ENCODE measurements at places on chromosomes 6 and 20. TPM values are rescaled to one million over a fixed set of nuclear protein-coding genes. Genes with fewer than 3 reads are reported as not detected.

- DNase-seq: no peak
Observed at GRCh38 chr20:35702824-35703695, 3.9 kb downstream of the ROMO1 start.

DNA sequence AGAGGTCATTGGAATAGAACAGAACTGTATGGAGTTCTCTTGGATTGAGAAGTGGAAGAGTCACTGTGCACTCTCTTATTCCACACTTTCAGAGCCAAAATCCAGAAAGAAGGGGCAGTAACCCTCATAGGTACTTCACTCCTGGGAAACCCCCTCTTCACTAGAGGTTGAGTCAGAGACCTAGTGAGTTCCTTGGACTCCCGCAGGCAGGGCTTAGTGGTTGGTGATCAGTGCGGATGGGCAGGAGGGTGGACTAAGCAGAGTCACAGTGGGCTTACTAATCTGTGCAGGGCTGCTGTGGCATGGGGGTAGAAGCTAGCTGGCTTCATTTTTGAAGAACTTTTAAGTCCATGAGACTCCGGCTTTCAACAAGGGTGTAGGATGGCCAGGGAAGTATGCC, 95.0 kb upstream of the MLN start:
- no peak for DNase-seq

- DNase-seq: no peak
Observed at GRCh38 chr20:564192-564591, 20.6 kb upstream of the CSNK2A1 start.

GRCh38 chr20:18783385-18783959, 30.1 kb upstream of the SCP2D1 start:
- no peak for DNase-seq

GRCh38 chr6:19524366-19525186, 312.6 kb upstream of the ID4 start:
- DNase-seq: no peak

GRCh38 chr20:21712443-21713059, 7.1 kb downstream of the PAX1 start:
- DNase-seq: no peak

Gene SRSF12
- total RNA-seq: 0.33 TPM

- no peak for DNase-seq
Observed at GRCh38 chr6:69555088-69555638, 241.6 kb downstream of the LMBRD1 start.

- peak; percentile 97 for DNase-seq
Observed at GRCh38 chr6:75524322-75524972, 30.8 kb upstream of the FILIP1 start.

DNA sequence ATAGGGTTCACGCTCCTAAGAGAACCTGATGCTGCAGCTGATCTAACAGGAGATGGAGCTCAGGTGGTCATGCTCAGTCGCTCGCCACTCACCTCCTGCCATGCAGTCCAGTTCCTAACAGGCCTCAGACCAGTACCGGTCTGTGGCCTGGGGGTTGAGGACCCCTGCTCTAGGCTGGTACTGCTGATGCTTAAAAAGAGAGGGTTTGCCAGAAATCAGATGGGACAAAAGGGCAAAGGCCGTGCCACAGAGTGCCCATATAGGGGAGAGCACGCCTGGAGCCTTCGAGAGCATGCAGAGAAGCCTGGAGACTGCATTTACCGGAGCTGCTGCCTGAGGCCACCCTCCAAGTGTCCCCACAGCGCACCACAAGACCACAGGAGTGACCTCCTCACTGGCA, 75.5 kb downstream of the PTPN1 start:
- no peak for DNase-seq

DNA sequence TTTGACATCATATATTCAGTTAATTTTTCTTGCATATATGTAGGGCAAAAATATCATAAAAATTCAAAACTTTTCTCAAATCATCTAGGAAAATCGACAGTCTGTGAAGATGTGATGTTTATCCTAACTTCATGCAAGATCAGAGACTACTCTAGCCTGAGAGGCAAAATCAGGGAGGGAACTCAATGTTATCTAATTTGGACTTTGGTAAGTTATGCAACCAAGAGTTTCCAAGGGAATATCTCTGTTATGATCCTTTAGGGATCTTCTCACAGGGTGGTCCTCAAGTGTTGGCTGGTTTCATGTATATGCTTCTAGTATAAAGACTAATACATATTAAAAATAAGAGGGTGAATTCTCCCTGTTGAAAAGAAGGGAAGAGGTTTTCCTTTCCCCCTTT, 723.9 kb downstream of the KHDRBS2 start:
- no peak for DNase-seq

Gene CTCFL
- total RNA-seq: not detected

Gene TGM3
- total RNA-seq: not detected

- DNase-seq: peak; percentile 18
Observed at GRCh38 chr6:155224618-155225017, 39.2 kb upstream of the CLDN20 start.

Gene CST5
- total RNA-seq: not detected

Gene MEI4
- not detected for total RNA-seq

Gene TRIM38
- total RNA-seq: 14.4 TPM

Gene MTCH1
- 222 TPM for total RNA-seq

DNA sequence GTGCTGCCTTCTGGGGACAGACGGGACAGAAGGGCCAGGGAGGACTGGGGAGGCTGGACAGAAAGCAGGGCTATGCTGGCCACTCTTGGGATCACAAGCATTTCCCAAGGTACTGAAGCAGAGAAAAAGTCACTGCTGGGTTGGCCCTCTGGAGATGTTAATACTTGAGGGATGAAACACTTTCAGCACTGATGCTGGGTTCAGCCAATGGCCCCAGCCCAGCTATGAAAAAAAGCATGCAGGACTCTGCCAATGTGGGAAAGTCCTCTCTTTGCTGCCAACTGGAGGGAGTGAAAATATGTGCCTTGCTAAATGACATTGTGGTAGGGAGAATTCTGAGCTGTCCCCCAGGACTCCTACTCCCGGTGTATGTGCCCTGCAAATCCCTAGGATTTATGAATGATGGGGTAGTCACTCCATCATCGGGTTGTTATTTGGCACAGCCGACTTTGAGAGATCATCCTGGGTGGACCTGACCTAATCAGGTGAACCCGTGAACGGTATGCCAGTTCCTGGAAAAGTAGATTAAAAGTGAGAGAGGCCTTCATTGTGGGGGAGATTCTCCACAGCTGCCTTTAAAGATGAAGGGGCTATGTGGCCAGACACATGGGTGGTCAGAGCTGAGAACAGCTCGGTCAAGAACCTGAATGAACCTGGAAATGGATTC, 119.9 kb upstream of the TRAF3IP2 start:
- DNase-seq: no peak

DNA sequence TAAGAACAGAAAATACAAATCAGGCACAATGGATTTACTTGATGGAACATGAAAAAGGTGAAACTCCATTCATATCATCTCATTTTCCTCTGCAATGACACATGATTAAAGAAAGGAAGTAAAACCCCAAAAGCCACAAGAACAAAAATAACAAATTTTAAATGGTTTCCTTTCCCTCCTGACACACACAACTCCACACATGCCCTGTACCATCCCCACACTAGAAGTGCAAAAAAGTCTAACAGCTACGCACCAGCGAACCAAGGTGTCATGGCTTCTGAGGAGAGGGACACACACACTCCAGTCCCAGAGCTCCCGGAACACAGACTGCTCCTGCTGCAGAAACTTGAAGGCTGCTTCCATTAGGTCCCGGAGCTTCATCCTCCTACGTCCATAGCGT, 25.3 kb downstream of the MDN1 start:
- no peak for DNase-seq
